ENCODE measurements at places on chromosomes 3 and 15.
A peak's percentile ranks its signal among the peaks of the same experiment; 100 is the strongest.

GRCh38 chr15:52191207-52191606, at the start of gene GNB5:
TSS of gene GNB5 (minus strand) at chr15:52191392. CDS start at chr15:52184676, 6,716 bp downstream.
- peak; percentile 99 for DNase-seq

GRCh38 chr15:35444557-35445204, 101.3 kb downstream of the DPH6 start:
- peak; percentile 59 for DNase-seq

- DNase-seq, result no peak
Measured at GRCh38 chr3:30770387-30770786, 124.1 kb downstream of the GADL1 start.

- DNase-seq, result no peak
Measured at GRCh38 chr15:66704803-66705153, 2.7 kb downstream of the SMAD6 start.

DNA sequence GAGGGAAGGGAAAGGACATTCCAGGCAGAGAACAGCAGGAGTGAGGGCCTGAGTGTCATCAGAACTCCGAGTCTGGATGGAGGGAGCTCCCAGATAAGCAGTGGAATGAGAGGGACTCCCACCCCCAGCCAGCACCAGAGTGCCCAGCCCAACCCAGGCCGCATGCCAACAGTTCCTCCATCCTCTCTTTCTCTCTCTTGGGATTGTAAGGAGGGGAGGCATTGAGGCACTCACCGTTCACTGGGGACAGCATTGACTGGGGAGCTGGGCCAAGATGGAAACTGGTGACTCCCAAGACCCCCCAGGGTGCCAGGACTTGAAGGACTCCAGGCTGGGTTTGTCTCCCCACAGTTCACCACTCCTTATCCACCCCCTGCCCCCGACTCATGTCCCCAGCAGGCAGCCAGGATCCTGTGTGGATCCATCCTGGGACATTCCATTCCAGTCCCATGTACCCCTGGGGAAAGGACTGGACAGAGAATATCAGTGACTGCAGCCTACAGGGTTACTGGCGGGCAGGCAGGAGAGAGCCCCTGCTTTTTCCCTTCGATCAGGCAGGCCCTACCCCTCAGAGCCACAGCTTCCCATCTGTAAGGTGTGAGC, 15.7 kb downstream of the PTH1R start:
- no peak for DNase-seq

GRCh38 chr15:72183781-72184164, 13.8 kb downstream of the GRAMD2A start:
- DNase-seq, result no peak

DNA sequence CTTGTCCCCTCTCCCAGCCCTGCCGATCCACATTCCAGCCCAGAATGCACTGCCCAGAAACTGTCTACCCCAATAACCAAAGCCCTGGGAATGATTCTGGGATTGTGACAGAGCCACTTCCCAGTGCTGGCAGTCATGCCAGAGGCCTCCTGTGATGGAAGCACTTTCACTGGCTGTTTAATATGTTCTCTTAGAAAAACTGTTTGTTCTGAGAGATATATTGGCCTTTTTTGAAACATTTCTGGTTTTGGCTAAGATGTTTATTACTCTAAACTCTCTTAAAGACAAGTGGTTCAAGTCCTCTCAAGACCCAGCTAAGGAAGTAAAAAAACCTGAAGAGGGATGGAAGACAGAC, 74.0 kb upstream of the HACD2 start:
- DNase-seq, result no peak

GRCh38 chr3:30827080-30827479, 67.4 kb downstream of the GADL1 start:
- DNase-seq, result no peak

- peak; percentile 52 for DNase-seq
Measured at GRCh38 chr3:24237971-24238706, 256.5 kb downstream of the THRB start.

GRCh38 chr15:69848551-69849231, 249.0 kb downstream of the TLE3 start:
- no peak for DNase-seq

GRCh38 chr3:45962033-45962432, 18.8 kb downstream of the CXCR6 start:
- DNase-seq, result no peak

- no peak for DNase-seq
Measured at GRCh38 chr3:52891615-52892081, 5.7 kb downstream of the STIMATE start.

DNA sequence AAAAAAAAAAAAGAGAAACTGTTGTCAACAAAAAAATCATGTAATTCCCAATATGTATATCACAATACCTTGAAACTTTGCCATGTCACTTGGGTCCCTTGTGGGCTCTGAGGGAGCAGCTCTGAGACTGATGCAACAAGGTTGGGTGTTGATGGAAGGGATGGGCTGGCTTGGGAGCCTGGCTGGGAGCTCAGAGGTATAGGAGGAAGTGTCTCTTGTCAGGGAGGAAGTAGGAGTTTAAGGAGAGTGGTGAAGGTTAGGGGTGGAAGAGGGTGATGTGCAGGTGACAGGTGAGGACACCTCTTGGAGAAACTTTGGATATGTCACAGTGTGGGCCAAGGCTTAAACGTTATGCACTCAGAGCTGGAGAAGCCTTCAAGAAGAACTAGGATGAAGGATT, 2.0 kb upstream of the TM6SF1 start:
- no peak for DNase-seq

- no peak for DNase-seq
Measured at GRCh38 chr15:88627463-88627862, 6.3 kb downstream of the AEN start.

GRCh38 chr15:65875458-65875857, 6.2 kb downstream of the RAB11A start:
- DNase-seq, result no peak

- no peak for DNase-seq
Measured at GRCh38 chr15:48720646-48721045, 75.1 kb upstream of the FBN1 start.

DNA sequence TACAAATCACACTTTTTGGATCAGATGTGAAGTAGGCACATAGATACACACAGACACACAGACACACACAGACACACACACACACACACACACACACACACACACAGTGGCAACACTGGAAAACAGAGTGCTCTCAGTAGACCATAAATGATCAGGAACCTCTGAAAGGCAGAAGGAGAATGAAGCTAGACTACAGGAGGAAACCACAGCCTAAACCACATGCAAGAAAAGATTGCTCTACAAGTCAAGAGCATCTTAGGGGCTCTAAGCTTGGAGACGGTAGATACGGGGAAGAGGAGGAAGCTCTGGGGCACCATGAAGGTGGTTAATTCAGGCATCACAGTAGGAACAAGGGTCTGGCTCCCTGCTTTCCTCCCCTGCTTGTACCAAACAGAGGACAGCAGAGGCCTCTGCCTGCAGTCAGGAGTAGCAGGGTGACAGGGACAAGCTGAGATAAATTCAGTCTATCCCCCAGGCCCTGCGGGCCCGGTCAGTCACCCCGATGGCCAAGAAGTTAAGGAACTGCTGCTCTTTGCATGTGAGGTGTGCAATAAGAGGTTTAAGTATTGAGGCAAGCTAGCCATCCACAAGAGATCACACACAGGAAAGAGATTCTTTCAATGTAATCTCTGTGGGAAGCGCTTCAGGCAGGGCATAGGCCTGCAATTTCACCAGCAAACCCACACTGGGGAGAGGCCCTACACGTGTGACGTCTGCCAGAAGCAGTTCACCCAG, 23.5 kb upstream of the ARPIN start:
- DNase-seq, result no peak

DNA sequence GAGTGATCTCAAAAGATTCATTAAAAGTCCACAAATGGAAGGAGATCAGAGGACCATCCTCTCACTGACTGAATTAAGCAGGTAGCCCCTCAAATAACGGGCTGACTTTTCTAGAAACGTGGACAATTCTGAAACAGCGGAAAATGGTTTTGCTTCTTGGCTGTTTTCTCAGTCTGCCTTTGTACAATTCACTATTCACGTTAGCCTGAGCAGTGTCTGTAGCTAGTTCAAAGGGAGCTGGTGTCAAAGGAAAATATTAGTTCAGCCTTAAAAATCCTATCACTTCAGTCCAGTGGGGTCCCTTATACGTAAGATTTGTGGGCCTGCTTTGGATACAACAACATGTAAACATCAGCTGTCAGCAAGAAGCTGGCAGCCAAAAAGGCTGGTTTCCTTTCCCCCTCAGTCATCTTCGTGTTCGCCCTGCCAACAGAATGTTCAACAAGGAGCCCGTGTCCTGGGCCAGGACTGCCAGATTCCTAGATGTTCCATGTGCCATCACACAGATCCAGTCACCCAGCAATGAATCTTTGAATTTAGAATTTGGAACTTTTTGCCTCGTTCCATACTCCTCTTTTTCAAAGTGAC, 19.3 kb downstream of the LMCD1 start:
- DNase-seq, result no peak

DNA sequence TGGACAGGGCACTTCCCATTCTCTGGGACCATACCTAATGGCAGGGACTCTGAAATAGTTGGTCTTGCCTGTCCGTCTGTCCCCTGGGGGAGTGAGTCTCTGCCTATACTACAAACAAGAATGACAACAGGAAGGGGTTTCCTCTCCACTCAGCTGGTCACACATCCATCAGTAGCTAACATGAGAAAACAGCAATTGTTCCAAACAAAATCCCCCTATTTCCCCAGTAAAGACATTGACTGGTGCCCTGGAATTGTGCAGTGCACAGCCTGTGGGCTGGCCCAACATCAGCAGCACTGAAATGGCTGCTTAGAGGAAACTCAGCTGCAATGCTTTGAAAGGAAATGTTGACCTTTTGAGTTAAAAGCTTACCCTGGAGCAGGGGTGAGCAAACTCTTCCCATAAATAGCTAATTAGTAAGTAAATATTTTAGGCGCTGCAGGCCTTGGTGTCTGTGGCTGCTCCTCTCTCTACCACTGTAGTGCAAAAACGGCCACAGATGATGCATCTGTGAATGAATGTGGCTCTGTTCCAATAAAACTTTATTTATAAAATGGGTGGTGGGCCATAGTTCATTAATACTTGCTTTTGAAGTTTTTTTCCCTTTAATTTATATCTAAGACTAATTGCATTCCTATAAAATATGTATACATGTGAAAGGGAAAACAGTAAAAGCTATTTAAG, 174.3 kb downstream of the KLF13 start:
- DNase-seq, result no peak

DNA sequence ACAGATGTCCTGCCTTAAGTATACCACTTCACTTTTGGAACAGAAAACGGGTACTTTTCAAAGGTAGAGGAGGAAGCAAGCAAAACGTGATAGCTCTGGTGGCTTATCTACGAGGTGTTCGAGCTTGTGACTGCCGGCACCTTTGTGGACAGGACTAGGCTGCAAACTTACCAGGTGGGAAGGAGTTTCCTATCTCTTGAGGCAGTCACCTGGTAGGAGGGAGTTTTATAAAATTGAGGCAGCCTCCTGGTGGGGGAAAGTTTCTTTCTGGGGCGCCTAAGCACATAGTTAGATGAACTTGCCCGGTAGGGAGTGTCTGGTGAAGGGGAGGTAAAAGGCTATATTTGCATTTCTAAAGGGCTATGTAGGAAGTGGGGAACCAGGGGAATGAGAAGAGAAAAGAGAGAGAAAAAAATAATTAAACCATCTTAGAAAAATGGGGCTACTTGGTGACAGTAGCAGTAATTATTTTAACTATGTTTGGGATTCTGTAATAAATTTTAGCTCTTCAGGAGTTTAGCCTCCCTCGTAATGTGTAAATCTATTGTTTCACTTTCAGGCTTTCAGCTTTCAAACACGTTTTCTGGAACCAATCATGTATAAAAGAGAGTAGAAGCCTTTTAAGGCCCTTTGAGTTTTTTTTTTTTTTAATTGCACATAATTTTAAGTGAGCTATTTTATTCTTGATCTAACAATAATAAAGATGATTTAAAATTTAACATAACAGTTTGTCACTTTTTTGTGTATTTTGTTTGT, 131.0 kb downstream of the IL5RA start:
- no peak for DNase-seq

DNA sequence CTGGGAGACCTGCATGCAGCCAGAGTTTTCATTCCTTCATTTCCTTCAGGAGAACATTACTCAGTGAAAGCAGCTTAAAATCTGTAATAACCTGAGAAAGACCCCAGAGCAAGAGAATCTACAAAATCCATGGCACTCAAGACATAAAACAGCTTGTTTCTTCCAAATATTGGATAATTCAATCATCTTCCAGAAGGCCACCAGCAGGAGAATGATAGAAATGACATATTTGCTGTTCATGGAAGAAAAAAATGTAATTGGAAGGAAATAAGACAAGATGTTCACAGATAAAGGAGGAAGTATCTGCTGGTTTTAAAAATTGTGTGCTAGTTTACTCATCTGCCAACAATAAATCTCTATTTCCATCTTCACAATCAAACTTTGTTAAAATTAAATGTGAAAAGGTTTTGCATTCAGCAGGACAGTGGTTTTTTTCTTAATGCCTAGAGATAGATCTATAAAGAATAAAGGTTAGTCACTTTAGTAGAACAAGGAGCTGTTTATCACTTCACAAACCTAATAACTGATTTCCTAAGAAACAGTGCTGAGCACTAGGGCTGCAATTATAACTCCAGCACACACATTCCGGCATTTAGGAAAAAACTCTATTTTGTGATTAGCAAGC, 530.8 kb downstream of the NSUN3 start:
- no peak for DNase-seq

GRCh38 chr3:151112731-151113130, 27.3 kb downstream of the MED12L start:
- DNase-seq, result no peak

DNA sequence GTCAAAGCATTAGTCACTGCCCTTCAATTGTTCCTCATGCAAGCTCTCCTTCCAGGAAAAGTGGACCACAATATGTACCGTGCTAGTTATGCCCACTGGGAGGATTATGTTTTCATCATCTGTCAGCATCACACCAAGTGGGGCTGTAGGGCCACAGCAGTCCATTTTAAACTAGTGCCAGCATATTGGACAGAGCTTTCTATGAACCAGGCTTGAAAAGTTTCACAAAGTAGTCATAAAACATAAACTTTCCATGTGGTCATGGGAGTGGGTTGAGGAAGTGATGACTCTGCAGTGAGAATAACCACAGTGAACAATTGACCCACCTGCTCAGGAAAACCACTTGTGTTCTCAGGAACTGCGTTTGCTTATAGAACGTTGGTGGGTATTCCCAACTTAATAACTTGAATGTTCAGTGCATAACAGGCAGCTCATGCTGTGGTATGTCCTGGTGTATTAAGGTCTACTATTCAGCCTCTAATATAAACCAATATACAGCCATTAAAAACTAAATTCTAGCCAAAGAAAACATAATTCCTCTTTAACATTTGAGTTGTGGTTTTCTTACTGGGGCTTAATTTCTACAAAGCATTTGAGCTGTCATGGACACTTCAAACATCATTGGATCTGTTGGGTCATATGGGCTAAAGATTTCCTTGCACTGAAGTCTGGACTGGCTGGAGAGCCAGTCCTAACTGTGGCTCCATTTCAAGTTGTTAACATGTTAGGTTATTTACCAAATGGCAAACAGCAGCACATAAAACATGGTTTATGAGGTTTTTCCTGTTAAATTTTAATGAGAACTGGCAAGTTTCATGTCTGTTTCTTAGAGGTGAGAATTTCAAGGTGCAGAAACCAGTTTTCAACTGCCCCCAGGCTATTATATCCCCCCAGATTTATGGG, 274.1 kb downstream of the OTOL1 start:
- DNase-seq, result peak; percentile 96
